NCI-H1417 treated with DMSO at 0.1 percent for 48 hours (cell line): ENCODE measurements at places on chromosomes 12 and 14.

GRCh38 chr14:35687335-35687939, 121.7 kb downstream of the RALGAPA1 start:
- no peak for DNase-seq

GRCh38 chr14:44960146-44960545, 1.6 kb downstream of the KLHL28 start:
- no peak for DNase-seq

- no peak for DNase-seq
These were observed 74.8 kb downstream of the EEA1 start for GRCh38 chr12:92854344-92854743.

DNA sequence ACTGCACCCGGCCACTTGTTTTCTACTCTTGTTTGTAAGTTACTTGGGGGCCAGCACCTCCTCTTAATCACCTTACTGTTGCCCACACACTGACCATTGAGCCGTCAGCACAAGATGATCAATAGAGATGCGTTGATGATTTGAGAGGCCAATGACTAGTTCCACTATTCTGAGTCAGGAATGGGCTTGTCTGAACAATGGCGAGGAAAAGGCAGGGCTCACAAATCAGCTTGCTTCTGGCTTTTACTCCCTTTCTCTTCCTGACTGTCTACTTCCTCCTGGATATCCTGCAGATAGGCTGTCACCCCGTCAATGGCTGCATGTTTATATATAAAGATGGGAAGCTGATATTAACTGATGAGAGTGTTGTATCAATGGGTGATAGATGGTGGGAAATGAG, 29.1 kb upstream of the HDAC7 start:
- DNase-seq = no peak

GRCh38 chr12:2364631-2365051, 311.9 kb downstream of the CACNA1C start:
- DNase-seq = no peak

GRCh38 chr12:113853491-113853890, 112.6 kb downstream of the RBM19 start:
- DNase-seq = peak; percentile 52

GRCh38 chr14:54125109-54125508, 168.5 kb upstream of the BMP4 start:
- no peak for DNase-seq

GRCh38 chr12:45674181-45674977, 55.1 kb upstream of the ARID2 start:
- DNase-seq = no peak

GRCh38 chr14:50067723-50068495, 48.5 kb downstream of the VCPKMT start:
- DNase-seq = no peak

DNA sequence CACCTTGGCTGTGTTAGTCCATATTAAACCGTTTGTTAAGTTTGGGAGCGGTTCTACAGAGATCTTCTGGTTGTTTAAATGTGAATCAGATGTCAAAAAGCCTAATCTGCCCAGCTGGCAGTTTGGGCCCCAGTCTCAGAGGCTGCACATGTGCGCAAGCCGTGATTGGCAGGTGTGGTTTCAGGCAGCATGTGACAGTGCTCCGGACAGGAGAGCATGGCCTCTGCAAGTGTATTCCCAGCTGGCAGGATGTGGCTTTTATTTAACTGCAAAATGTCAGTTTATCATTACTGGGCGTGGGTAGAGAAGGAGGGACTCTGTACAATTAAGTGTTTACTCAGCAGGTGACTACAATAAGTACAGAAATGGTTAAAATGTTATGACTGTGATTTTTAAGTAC, 77.5 kb downstream of the PELI2 start:
- peak; percentile 46 for DNase-seq

GRCh38 chr12:50240096-50240791, 43.1 kb downstream of the LIMA1 start:
- no peak for DNase-seq

DNA sequence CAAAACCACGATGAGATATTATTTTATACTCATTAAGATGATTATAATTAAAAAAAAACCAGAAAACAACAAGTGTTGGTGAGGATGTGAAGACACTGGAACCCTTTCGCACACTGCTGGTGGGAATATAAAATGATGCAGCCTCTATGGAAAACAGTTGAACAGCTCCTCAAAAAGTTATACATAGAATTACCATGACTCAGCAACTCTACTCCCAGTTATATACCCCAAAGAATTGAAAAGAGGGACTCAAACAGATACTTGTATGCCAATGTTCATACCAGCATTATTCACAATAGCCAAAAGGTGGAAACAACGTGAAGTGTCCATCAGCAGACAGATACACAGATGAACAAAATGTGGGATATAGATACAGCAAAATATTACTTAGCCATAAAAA, 53.1 kb downstream of the TAOK3 start:
- DNase-seq = no peak

GRCh38 chr12:115687094-115687493, 590.4 kb downstream of the MED13L start:
- no peak for DNase-seq

GRCh38 chr14:28321475-28322244, 444.9 kb upstream of the FOXG1 start:
- no peak for DNase-seq

DNA sequence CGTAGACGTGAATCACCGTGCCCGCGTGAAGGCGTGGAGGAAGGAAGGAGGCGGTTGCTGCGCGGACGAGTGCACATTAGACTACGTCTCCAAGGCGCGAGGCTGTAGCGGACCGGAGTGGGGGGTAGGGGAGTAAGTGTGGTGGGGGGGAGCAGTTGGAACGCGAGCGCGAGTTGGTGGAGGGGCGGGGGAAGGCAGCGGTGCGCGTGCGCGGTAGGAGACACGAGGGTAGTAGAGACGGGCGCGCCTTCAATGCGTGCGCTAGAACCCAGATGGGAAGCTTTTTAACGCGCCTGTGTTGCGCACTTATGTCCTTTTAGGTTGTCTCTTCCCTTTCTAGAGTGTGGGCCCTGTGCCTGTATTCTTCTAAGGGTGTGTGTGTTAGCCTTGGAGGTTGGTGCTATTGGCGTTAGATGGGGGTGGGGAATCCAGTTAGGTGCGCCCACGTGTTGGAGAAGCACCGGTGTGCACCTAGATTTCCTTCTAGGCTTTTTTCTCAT, 604 bp downstream of the EIF4B start:
- no peak for DNase-seq

DNA sequence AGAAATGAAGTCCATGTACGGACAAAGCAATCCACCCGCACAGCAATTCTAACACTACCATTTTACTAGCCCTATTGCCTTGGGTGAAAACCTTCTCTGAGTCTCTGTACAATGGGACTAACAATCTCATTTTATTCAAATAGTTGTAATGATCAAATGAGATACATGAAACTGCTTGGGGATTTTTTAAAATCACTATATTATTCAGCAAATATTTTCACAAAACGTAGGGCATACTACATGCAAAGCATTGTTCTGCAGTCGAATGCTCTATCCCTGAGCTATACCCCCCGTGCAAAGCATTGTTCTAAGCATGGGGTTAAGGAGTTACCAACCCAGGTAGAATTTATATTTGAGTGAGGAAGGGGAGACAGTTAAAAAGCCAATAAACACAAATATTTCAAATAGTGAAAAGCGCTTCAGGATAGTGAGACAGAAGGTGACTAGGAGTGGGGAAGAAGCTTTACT, 554 bp upstream of the ATF7 start:
- no peak for DNase-seq

DNA sequence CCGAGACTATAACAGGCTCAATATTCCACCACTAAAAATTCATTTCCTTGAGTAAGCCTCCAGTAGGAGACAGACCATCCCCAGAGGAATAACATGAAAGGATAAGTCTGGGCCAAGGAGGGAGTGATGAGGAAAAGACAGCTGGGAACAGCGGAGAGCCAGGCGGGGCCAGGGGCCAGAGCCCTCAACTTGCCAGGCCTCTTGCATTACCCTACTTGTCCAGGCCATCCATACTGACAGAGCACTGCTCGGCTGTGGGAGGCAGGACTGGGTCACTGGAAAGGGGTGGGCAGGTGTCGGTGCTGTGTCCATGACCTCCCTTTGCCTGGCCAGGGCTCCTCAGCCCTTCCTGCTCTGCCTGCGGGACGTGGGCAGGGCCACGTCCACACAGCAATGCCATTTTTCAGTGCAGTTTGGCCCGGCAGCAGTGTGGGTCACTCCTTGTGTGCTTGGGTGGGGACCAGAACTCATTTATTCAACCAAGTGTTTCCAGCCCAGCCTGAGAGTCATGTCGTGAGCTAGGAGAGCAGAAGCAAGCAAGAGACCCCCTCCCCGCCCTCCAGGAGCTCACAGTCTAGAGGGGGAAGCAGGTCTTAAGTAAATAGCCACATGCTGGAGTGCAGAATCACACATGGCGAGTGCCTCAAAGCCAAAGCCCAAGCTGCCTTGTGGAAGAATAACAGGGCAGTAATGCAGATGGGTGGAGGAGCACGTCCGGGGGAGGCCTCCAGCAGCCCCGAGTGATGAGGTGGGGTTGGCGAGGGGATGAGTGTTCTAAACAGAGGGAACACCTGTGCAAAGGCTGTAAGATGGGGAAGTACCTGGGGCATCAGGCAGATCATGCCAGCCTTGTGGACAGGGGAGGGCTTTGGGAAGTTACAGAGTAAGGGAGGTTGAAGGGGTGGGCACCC, 8.9 kb upstream of the FAIM2 start:
- no peak for DNase-seq

- DNase-seq = no peak
These were observed 179.3 kb upstream of the RMST start for GRCh38 chr12:97283297-97283696.

DNA sequence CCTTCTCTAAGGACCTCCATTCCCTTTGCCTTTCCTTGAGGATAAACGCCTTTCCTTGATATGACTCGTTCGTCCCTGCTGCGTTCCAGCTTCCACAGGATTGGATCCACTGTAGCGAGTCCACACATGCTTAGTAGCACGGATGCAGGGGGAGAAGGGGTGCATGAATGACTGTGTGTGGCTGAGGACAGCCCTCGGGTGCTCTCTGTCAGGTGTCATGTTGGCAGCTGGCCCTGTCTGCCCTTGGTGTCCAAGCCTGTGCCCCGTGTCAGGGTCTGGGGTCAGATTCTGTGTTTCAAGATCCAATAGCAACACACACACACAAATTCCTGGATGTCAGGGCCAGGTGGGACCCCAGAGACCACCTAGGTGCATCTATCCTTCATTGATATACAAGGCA, 17.5 kb upstream of the KRT80 start:
- no peak for DNase-seq

DNA sequence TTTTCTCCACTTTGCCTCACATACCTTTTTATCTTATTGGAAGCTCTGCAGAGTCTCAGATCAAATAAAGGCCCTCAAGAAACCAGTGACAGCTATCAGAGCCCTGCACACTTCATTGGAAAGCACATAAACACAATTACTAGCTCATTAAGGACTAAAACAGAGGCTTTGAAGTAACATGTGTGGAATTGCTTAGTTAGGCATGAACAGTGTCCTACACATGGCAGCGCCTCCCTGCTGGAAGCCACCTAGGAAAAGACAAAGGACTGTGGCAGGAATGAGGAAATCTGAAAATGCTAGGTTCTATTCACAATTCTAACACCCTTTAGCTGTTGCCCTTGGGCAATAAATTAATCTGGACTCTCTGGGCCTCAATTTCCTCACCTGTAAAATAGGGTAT, 89.4 kb downstream of the SUDS3 start:
- DNase-seq = no peak

- no peak for DNase-seq
These were observed 66.6 kb downstream of the TMTC3 start for GRCh38 chr12:88208661-88209060.

DNA sequence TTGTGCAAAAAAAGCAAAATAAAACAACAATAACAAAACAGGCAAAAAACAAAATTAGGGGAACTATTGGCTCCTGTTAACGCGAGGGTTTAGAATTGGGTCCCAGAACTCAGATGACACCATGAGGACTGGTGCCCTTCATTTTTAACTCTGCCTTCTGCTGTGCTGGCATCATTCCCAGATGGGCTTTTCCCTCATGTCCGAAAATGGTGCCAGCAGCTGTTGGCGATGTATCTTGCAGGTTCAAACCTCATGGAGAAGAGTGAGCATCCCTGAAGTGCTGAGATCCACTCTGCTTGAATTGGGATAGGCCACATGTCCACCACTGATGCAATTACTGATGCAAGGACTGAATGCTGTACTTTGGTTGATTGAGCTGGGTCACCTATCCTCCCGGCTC, 61.1 kb downstream of the MYRFL start:
- DNase-seq = no peak

GRCh38 chr12:23446746-23447145, 502.7 kb downstream of the SOX5 start:
- DNase-seq = no peak

- DNase-seq = no peak
These were observed 101.8 kb downstream of the LMO3 start for GRCh38 chr12:16504200-16504599.

GRCh38 chr12:27975222-27976136, 2.9 kb upstream of the PTHLH start:
- no peak for DNase-seq

DNA sequence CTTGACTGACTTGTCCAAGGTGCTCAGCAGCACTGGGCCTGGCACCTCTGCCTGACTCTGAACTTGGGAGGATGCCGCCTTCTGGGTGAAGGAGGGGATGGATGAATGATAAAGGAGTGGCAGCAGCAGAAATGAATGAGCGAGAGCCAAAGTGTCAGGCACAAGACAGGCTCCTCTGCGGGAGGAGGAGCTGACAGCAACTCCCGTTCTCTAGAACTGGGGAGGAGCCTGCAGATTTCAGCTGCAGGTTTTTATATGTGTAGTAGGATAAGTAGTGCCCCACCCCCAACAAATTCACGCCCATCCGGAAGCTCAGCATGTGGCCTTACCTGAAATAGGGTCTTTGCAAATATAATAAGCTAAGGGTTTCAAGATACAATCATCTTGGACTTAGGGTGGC, 33.1 kb downstream of the SLC8B1 start:
- DNase-seq = no peak
